ENCODE measurements at places on chromosomes 7 and 10. TPM values are rescaled to one million over a fixed set of nuclear protein-coding genes. Genes with fewer than 3 reads are reported as not detected.

SCRN1 gene
- total RNA-seq: 58.1 TPM

ACHE gene
- total RNA-seq: 5.1 TPM

WEE2 gene
- total RNA-seq: not detected

SPDYE6 gene
- total RNA-seq: not detected

CRPPA gene
- 2.1 TPM for total RNA-seq

VAX1 gene
- not detected for total RNA-seq

GNAT3 gene
- not detected for total RNA-seq

OR6V1 gene
- not detected for total RNA-seq

OR2A42 gene
- 0.49 TPM for total RNA-seq

HOXA2 gene
- total RNA-seq: 3.4 TPM

DNA sequence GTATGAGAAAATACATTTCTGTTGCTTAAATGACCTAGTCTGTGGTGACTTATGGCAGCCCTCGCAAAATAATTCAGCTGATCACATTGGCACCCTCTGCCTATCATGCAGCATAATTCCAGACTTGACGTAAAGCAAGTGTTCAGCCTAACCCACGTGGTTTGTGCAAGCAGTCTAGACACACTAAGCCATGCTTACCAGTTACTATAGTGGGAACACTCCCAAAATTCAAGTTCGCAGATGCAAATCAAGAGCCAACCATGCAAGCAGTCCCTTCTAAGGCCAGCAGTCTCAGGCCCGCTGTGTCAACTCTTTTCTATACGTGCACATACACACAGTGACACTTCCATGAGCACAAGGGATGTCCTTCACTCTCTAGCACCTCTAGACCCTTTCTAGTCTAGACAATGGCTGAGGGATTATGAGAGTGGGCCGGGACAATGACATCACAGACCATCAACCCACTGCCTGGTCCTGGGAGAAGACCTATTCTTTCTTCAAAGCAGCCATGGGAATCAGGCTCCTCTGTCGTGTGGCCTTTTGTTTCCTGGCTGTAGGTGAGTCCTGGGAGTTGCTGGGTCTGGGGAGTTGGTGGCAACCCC lies 29.0 kb upstream of the PRSS1 start:
- no peak for DNase-seq
- H3K27ac ChIP-seq: no peak overlapping the region
- H3K4me3 ChIP-seq: no peak overlapping the region
- no peaks in the 10 kb centered on the region for H3K27me3 ChIP-seq
- no peaks in the 10 kb centered on the region for H3K4me1 ChIP-seq
- no peaks in the 10 kb centered on the region for H3K36me3 ChIP-seq

GRCh38 chr10:12201543-12201942 lies 5.6 kb downstream of the CDC123 start:
- peaks cover 11% of the 10 kb centered on the region for H3K36me3 ChIP-seq

GRCh38 chr10:89171996-89172395 lies 35.1 kb downstream of the CH25H start:
- H3K4me1 ChIP-seq: no peaks in the 10 kb centered on the region
- no peak for DNase-seq
- no peaks in the 10 kb centered on the region for H3K27me3 ChIP-seq
- no peak overlapping the region for H3K4me3 ChIP-seq

- no peak for DNase-seq
- no peaks in the 10 kb centered on the region for H3K4me1 ChIP-seq
- H3K27me3 ChIP-seq: no peaks in the 10 kb centered on the region
- H3K27ac ChIP-seq: no peak overlapping the region
- H3K36me3 ChIP-seq: no peaks in the 10 kb centered on the region
Measured at GRCh38 chr10:83469728-83470331, 669.5 kb upstream of the GHITM start.

DNA sequence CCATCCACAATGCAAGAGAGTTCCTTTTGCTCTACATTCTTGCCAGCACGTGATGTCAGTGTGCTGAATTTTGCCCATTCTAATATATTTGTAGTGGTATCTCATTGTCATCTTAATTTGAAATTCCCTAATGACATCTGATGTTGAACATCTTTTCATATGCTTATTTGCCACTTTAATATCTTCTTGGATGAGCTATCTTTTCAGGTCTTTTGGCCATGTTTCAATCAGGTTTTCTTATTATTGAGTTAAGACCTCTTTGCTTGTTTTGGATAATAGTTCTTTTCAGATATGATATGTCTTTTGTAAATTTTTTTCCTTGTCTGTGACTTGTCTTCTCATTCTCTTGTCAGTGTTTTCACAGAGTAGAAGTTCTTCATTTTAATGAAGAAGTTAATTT lies 20.4 kb upstream of the FAM3C start:
- no peak for DNase-seq
- no peaks in the 10 kb centered on the region for H3K36me3 ChIP-seq
- no peaks in the 10 kb centered on the region for H3K27me3 ChIP-seq
- H3K4me1 ChIP-seq: no peaks in the 10 kb centered on the region
- H3K27ac ChIP-seq: no peak overlapping the region

GRCh38 chr7:5634107-5634950 lies 147.1 kb downstream of the RNF216 start:
- H3K27me3 ChIP-seq: no peaks in the 10 kb centered on the region
- H3K4me1 ChIP-seq: peaks cover 34% of the 10 kb centered on the region
- peak overlapping the region; percentile 41 for H3K4me3 ChIP-seq
- peak overlapping the region; percentile 66 for H3K27ac ChIP-seq
- no peak for DNase-seq

DNA sequence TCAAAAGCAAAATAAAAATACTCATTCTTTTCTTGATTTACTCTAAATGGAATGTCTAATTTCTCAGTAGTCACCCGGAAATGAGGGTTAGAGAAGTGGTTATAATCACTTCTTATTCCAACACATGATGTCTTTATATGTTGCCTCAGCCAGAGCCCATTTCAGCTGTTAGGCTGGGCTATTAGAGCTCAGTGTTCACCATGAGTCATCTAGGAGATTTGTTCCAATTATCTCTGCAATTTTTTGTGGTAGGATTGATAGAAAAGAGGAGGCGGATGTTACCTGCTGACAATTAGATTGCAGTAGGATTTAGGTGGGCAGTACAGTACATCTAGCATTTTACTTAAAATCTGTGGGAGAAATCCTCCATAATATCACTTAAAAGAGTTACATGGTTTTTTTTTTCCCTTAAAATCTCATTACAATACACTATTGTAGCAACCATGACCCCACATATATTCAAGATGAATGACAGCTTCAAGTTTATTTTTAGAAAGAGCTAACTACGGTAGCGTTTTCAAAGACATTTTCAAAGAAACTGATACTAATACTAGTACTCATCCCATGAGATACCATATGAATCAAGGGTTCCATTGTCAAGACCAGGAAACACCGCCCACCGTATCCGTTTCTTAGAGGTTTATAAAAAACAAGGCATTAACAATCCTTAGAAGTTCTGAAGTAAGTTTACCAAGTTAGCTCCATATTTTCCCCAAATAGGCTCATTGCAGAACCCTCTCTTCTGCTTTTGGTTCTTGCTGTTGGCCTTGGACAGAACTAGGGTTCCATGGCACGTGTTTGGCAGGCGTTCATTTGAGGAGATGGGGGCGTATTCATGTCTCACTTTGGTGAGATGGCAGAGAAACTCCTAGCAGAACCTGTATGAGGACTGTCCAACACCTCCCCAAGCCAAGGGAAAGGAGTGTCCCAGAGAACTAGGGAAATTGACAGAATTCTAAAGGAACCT lies 10.4 kb downstream of the CPA2 start:
- no peaks in the 10 kb centered on the region for H3K36me3 ChIP-seq
- DNase-seq: no peak
- H3K4me1 ChIP-seq: peaks cover 15% of the 10 kb centered on the region
- no peak overlapping the region for H3K27ac ChIP-seq
- no peak overlapping the region for H3K4me3 ChIP-seq

DNA sequence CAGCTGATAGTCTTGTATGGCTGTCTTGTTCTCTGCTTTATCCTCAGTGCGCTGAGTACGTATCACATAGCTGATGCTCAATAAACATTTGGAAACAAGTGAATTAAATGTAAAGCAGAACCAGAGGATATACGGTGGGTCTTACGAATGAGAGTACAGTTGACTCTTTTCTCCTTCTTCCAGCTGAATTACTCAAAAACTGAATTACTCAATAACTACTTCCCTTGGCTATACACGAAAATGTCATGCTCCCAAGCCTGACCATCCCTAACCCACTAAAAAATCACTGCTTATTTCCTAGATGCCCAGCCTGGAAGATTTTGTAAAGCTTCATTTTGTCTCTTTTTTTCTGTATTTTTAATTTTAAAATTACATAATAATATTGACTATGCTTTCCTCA lies 3.2 kb upstream of the RSU1 start:
- peaks cover 18% of the 10 kb centered on the region for H3K4me1 ChIP-seq
- no peaks in the 10 kb centered on the region for H3K27me3 ChIP-seq
- no peak overlapping the region for H3K4me3 ChIP-seq
- no peak overlapping the region for H3K27ac ChIP-seq

GRCh38 chr7:126440542-126440941 lies 812.2 kb downstream of the GRM8 start:
- H3K4me1 ChIP-seq: no peaks in the 10 kb centered on the region
- no peaks in the 10 kb centered on the region for H3K36me3 ChIP-seq
- no peaks in the 10 kb centered on the region for H3K27me3 ChIP-seq
- no peak for DNase-seq
- H3K27ac ChIP-seq: no peak overlapping the region
- H3K4me3 ChIP-seq: no peak overlapping the region

DNA sequence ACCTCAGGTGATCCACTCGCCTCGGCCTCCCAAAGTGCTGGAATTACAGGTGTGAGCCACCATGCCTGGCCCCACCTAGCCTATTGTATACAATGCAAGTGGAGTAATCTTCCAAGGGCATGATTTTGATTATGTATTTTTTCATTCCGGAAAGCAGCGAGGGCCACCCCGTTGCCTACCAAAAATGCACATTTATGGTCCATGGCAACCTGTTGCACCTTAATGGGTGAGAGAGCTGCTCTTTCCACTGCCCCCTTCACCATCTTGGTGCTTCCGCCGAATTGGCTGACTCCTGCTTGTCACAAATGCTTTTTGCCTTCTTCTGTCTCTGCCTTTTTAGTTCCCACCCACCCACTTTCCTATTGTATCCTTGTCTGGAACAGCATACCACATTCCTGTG lies 699.5 kb downstream of the LRMDA start:
- DNase-seq: no peak
- no peak overlapping the region for H3K27ac ChIP-seq
- no peak overlapping the region for H3K4me3 ChIP-seq

DNA sequence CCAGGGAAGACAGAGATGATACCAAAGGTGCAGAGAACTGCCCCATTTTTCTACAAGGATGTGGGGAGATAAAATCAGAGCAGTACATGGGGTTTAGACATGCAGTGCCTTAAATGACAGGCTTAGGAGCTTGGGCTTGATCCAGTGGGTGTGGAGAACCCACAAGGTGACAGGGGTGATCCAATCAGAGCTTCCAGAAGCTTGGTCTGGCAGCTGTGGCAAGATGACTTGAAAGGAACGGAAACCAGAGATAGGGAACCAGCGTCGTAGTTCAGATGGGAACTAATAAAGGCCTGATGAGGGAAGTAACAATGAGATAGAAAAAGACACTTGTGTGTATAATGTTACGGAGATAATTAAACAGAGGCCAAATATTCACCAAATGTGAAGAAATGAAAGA lies 80.7 kb downstream of the SLC37A3 start:
- no peak overlapping the region for H3K27ac ChIP-seq
- DNase-seq: no peak
- no peaks in the 10 kb centered on the region for H3K36me3 ChIP-seq
- H3K4me1 ChIP-seq: peaks cover 21% of the 10 kb centered on the region
- H3K27me3 ChIP-seq: no peaks in the 10 kb centered on the region

- H3K27ac ChIP-seq: no peak overlapping the region
- H3K36me3 ChIP-seq: no peaks in the 10 kb centered on the region
- H3K27me3 ChIP-seq: no peaks in the 10 kb centered on the region
- H3K4me1 ChIP-seq: no peaks in the 10 kb centered on the region
- no peak for DNase-seq
Measured at GRCh38 chr10:18133046-18133445, 7.2 kb upstream of the CACNB2 start.

GRCh38 chr10:33129141-33129995 lies 171.3 kb upstream of the ITGB1 start:
- H3K27me3 ChIP-seq: no peaks in the 10 kb centered on the region
- H3K27ac ChIP-seq: no peak overlapping the region
- H3K4me3 ChIP-seq: no peak overlapping the region
- H3K4me1 ChIP-seq: peaks cover 11% of the 10 kb centered on the region
- H3K36me3 ChIP-seq: no peaks in the 10 kb centered on the region
- DNase-seq: no peak

DNA sequence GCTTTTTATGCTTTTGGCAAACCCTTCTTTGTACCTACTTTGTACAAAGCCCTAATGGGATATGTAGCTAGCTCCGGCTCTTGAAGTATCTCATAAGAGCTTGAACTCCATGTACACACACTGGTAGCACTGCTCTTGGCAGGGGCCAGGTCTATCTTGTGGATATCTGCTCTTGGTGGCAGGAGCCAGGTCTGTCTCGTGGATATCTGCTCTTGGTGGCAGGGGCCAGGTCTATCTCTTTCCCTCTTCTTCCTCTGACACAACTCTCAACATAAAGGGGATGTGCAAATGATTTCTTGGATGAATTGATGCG lies 91.9 kb downstream of the WNT2 start:
- H3K27me3 ChIP-seq: no peaks in the 10 kb centered on the region
- no peak overlapping the region for H3K27ac ChIP-seq
- H3K36me3 ChIP-seq: no peaks in the 10 kb centered on the region
- no peak for DNase-seq
- no peaks in the 10 kb centered on the region for H3K4me1 ChIP-seq
- H3K4me3 ChIP-seq: no peak overlapping the region
